Bone marrow (tissue), 2 donors: ENCODE measurements at places on chromosomes 13 and 19.

- no peak for DNase-seq
Observed at GRCh38 chr13:29817604-29818378, 32.6 kb downstream of the UBL3 start.

- no peak for DNase-seq
Observed at GRCh38 chr19:54851353-54851752, 1.1 kb downstream of the KIR3DL2 start.

DNA sequence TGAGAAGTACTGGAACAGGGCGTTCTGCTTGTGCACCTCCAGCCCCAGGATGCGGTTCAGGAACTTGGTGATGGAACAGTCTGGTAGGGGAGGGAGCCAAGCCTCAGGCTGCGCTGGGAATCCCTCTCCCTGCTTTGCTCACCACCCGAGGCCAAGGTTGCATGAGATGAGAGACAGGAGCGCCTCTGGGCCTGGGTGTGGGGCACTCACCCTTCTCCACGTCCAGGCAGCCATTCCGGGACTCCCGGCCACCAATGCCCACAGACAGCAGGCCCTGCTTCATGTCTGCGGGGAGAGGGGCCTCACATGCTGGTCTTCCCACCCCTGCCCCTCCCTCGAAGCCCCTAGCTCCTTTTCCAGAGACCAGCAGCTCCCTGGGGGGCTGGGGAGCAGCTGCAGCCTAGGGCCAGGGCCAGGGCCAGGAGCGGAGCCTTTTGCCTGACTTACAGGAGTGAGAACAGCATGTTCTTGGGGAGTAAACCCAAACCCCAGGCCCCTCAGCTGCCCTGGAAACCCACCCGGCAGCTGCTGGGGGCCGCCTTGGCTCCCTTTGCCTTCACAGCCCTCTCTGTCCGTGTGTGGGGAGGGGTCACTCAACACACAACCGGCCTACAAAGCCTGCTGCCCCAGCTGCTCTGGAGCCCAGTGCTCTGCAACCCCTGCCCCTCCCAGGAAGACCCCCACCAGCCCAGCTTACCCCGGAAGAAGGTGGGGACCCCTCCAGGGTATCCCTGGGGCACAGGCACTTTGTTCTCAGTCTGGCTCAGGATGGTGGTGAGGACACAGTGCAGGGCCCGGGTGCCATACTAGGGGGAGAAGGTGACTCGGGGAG is 7.2 kb downstream of the GPX4 start:
- DNase-seq = no peak

- DNase-seq = no peak
Observed at GRCh38 chr13:60351326-60351725, 45.7 kb upstream of the TDRD3 start.

- no peak for DNase-seq
Observed at GRCh38 chr19:56149656-56150038, 8.6 kb downstream of the ZNF444 start.

- no peak for DNase-seq
Observed at GRCh38 chr19:55259540-55260210, 858 bp upstream of the PPP6R1 start.

- DNase-seq = no peak
Observed at GRCh38 chr13:53782488-53782961, 753.9 kb downstream of the OLFM4 start.

- no peak for DNase-seq
Observed at GRCh38 chr19:38718747-38719543, 25.3 kb downstream of the CAPN12 start.

DNA sequence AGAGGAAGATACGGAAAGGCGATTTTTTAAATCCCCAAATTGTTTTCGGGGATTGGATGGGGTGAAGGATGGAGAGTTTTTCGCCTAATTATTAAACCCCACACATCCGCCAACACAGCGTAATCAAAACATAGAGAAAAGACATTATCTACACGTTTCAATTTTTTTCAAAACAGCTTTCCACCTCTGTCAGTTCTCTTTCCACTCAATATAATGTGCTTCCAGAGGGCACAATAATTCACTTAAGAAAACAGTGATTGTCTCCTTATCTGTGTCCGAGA is 435 bp upstream of the OBI1 start:
- no peak for DNase-seq

- no peak for DNase-seq
Observed at GRCh38 chr13:50846861-50847475, 3.5 kb upstream of the DLEU7 start.

GRCh38 chr13:96783511-96783910 is 210.8 kb downstream of the OXGR1 start:
- DNase-seq = no peak

GRCh38 chr19:45467456-45468158 is at the start of gene FOSB:
Gene FOSB, plus strand, starts transcription at chr19:45467996. Its CDS starts 591 bp downstream, at chr19:45468587.
- DNase-seq = peak; percentile 99

DNA sequence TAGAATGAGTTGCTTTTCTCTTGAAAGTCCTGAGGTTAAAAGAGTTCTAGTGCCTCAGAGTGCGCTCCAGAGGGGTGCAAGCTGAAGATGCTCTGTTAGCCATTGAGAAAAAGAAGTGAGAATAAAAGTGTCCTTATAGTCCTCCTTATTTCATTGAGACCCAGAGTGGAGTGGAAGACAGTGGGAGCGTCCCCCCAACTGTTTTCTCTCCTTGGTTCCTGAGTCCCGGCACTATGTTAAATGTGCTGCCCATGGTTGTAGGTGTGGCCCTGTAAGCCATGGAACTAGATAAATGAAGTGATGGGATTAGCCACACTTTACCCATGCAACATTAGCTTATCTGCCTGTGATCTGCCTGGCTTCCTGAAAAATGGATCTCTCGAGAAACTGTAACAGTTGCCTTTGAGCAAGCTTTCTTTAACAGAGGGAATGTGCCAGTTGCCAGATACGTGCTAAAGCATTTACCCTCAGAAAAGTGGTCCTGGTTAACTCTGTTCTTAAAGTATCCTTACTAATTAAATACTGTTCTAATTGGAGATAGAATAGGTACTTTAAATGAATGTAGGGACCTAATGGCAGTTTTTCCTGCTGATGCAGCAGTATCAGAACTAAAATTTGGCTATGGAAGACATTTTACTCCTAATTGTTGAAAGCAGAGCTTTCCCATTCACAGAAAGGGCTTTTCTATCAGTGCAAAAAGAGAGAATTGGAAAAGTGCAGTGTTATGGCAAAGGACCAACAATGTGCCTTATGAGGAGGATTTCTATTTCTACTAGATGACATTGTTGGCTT is 21.4 kb upstream of the PSG9 start:
- no peak for DNase-seq

DNA sequence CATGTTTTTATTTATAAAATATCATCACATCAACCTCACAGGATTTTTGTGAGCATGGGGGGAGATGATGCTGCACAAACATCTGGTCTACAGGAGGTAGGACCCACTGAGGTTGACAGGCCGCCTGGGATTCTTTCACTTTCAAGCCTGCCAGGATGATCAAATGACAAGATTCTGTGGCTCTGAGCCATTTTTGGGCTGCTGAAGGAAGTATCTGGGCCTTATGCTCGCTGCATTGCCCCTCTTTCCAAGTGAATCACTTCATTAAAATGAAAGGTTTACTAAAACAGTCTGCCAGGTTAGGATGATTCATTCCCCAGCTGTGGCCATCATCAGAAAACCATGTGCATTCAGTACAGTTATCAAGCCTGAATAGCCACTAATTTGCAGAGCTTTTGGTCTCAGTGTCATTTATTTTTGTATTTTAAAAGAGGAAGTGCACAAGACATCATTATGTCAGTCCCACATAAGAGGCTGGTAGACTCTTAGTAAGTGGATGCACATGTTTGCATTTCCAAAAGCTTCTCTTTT is 34.4 kb downstream of the STARD13 start:
- DNase-seq = peak; percentile 88

DNA sequence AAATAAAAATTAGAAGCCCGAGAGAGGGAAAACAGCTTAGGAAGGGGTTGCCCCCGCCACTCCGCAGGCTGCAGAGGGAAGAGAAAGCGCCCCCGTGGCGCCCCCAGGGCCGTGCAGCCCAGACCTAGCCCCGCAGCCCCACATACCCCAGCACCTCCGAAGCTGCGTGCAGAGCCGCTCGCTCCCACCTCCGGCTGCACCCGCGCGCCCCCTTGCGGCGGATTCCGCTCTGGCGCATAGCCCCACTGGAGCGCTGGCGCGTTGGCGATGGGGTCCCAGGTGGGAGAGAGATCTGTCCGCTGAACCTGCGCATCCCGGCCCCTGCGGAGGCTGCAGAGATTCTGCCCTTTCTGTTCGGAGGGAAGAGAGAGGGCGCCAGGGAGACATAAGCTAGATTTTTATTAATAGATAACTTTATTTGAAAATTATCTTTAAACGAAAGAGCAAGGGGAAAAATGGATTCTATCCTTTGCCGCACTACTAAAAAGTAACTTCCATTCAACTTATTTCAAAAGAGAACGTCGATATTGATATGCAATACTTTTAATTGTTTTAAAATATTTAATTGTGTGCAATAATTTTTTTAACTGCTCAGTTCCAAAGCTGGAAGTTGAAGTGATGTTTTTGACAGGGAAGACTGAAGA is 11.7 kb upstream of the CLN5 start:
- DNase-seq = peak; percentile 51

GRCh38 chr19:19595171-19595701 is 23.3 kb downstream of the PBX4 start:
- DNase-seq = no peak

DNA sequence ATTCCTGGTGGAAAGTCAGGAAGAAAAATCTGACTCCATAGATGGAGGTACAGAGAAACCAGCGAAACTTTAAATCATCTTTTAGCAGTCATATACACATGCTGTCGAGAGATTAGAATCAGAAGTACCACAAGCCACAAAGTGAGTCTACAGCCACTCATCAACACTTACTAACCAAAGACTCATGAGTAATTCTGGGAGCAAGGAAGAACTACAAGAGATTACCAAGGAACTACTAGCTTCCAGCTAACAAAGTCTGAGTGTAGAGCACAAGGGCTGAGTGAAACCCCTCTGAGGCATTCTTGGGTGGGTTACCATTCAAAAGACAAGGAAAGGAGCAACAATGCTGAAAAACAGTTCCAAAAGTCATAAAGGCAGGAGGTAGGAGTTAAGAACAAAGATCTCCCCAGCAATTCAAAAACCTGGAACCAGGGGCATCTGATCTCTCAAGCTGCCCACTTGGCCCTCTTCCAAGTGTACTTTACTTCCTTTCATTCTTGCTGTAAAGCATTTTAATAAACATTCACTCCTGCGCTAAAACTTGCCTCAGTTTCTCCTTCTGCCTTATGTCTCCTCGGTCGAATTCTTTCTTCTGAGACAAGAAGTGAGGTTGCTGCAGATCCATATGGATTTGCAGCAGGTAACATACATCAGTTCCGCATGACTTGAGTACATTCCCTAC is 13.0 kb downstream of the RBM26 start:
- peak; percentile 62 for DNase-seq

GRCh38 chr13:61874970-61875579 is 459.4 kb upstream of the PCDH20 start:
- no peak for DNase-seq

DNA sequence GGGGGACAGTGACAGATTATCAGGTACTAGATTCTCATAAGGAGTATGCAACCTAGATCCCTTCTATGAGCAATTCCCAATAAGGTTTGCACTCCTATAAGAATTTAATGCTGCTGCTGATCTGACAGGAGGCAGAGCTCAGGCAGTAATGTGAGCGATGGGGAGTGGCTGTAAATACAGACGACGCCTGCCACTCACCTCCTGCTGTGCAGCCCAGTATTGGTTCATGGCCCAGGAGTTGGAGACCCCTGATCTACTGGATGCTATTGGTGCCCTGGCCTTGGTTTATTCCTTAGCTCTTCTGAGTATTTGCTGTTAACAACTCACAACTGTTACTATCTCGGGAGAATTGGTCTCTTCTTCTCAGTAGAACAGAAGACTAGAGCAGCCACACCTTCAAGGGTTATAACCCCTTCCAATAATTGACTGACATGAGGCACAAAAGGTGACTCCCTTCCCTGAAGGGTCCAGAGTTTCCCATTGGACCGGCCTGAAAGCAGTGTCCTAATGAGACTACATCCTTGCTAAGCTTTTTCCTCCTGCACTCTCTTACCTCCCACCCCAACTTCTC is 35.0 kb upstream of the RBM26 start:
- no peak for DNase-seq

DNA sequence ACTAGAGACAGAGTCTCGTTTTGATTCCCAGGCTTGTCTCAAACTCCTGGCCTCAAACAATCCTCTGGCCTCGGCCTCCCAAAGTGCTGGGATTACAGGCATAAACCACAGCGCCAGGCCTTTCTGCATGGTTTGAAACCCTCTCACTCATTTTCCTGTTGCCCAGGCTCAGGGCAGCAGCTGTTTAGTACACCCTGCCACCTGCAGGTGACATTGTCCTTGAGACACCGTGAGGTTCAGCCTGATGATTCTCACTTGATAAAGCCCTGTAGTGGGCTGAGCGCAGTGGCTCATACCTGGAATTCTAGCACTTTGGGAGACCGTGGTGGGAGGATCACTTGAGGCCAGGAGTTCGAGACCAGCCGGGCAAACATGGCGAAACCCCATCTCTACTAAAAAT is 12.5 kb downstream of the IL12RB1 start:
- DNase-seq = no peak

DNA sequence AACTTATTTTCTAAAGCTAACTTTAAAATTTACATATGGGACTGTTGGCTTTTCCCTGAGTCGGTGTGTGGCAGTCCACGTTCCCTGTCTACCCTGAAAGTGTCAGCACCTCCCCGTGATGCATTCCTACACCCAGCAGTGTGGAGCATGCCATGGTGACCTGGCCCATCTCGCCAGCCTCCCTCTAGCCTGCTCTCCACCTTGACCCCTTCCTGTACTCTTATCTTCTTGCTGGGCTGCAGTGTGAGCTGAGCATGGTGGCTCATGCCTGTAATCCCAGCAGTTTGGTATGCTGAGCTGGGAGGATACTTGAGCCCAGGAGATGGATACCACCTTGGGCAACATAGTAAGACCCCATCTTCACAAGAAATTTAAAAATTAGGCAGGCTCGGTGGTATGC is 25.4 kb downstream of the MICOS13 start:
- DNase-seq = no peak

DNA sequence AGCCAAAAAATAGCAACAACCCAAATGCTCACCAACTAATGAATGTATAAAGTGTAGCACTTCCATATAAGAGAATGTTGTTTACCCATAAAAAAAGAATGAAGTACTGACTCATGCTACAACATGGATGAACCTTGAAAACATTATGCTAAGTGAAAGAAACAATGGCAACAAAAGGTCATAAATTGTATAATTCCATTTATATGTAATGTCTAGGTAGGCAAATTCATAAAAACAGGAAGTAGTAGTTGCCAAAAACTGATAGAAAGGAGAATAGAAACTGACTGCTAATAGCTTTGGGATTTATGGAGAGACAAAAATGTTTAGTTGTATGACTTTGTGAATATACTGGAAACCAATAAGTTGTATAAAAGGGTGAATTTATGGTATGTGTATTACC is 21.6 kb downstream of the MYCBP2 start:
- no peak for DNase-seq

DNA sequence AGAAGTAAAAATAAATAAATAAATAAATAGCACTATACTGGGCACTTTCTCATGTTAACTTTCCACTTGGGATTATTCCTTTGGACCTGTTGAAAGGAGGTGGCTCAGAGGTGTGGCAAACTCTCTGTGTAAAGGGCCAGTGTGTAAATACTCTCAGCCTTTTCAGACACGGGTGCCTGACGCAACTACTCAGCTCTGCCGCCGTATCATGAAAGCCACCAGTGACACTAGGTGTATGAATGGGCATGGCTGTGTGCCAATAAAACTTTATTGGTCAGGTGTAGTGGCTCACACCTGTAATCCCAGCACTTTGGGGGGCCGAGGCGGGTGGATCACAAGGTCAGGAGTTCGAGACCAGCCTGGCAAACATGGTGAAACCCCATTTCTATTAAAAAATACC is 20.1 kb upstream of the SLC39A3 start:
- DNase-seq = no peak

GRCh38 chr13:21483748-21484147 is 24.6 kb upstream of the ZDHHC20 start:
- DNase-seq = no peak
